MCF 10A (cell line): ENCODE measurements at places on chromosomes 4 and X. TPM values are rescaled to one million over a fixed set of nuclear protein-coding genes. Genes with fewer than 3 reads are reported as not detected.

The GATA1 gene
- not detected in 2 replicates for total RNA-seq

The SCRG1 gene
- not detected in 2 replicates for total RNA-seq

The SPON2 gene
- 0.54 and 0.64 TPM in 2 replicates for total RNA-seq

The GPR119 gene
- not detected in 2 replicates for total RNA-seq

DNA sequence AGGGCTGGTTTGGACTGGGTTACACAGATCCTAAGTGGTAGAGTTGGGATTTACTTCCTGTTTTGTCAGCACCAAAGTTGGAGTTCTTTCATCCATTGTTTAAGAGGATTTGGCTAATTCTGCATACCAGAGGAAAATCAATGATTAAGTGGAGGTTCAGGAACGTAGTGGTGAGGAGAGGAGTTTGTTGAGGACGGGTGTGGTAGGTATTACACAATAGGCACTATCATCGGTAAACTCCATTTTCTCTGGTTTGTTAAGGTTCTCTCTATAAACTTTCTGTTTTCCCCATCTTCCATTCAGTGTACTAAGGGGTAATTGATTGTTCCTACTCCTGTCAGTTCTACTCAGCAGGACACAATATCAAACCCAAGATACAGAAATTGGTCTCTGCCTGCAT lies 107.5 kb upstream of the VCX2 start:
- no peak overlapping the region for H3K4me3 ChIP-seq

DNA sequence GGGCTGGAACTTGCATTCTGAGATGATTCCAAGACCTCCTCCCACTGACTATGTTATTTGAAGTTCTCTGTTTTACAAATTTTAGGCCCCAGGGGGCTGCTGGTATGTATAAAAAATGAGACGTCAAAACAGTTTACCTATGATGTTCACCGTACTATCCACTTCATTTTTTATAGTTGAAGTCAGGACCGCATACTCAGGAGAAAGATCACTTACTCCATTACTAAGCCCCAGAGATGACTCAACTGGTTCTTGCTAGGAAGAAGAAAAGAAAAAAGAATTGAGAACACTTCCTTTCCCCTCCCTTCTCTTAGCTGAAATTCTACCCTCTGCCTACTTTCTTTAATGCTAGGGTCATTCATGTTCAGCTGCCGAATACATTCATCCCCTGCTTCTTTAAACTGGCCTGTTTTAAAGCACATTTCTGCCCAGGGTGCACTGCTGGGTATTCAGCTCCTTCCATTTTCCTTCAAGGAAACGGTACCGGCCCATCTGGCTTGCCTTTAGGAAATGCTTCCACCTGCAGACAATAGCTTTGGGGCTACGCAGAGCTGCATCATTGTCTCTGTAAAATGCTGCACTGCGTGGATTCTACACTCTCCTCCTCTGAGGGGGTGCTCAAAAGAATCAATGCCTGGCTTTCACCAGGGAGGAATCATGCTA lies 66.2 kb downstream of the IRF2 start:
- peaks cover 72% of the 10 kb centered on the region for H3K36me3 ChIP-seq
- peaks cover 8% of the 10 kb centered on the region for H3K4me1 ChIP-seq
- H3K27me3 ChIP-seq = no peaks in the 10 kb centered on the region
- H3K4me3 ChIP-seq = no peak overlapping the region
- DNase-seq = no peak

DNA sequence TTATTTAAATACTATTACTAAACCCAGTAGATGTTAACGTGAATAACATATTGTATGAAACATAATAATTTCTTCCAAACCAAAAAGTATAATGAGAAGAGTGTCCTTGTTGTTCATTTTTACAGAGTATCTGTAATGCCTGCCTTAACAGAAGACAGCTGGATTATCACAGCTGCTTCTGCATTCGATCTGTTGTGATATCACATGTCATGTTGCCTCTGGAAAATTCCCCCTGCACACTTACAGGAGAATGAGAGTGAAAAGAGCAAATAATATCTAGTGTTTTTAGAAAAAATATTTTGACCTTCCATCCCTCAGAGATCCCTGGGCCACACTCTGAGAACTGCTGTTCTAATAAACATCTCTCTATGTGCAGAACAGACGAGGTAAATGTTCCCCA lies 240.1 kb upstream of the NOCT start:
- no peaks in the 10 kb centered on the region for H3K36me3 ChIP-seq
- H3K4me1 ChIP-seq = no peaks in the 10 kb centered on the region
- DNase-seq = no peak
- H3K27me3 ChIP-seq = no peaks in the 10 kb centered on the region
- H3K27ac ChIP-seq = no peak overlapping the region

GRCh38 chr4:29983890-29984289 lies 736.3 kb upstream of the PCDH7 start:
- peak; percentile 0 for DNase-seq
- no peak overlapping the region for H3K27ac ChIP-seq
- H3K27me3 ChIP-seq = no peaks in the 10 kb centered on the region
- H3K4me3 ChIP-seq = no peak overlapping the region

GRCh38 chr4:108917255-108917654 lies 154.4 kb upstream of the ETNPPL start:
- H3K4me1 ChIP-seq = no peaks in the 10 kb centered on the region
- DNase-seq = no peak
- no peak overlapping the region for H3K4me3 ChIP-seq
- H3K36me3 ChIP-seq = no peaks in the 10 kb centered on the region
- no peaks in the 10 kb centered on the region for H3K27me3 ChIP-seq

GRCh38 chr4:41870035-41870434 lies 65.2 kb upstream of the TMEM33 start:
- no peaks in the 10 kb centered on the region for H3K4me1 ChIP-seq
- H3K4me3 ChIP-seq = no peak overlapping the region
- no peak overlapping the region for H3K27ac ChIP-seq
- no peak for DNase-seq
- H3K36me3 ChIP-seq = no peaks in the 10 kb centered on the region

GRCh38 chr4:51963841-51964517 lies 56.2 kb downstream of the LRRC66 start:
- peaks cover 8% of the 10 kb centered on the region for H3K36me3 ChIP-seq
- DNase-seq = no peak
- no peaks in the 10 kb centered on the region for H3K27me3 ChIP-seq
- no peak overlapping the region for H3K4me3 ChIP-seq
- peaks cover 48% of the 10 kb centered on the region for H3K4me1 ChIP-seq

DNA sequence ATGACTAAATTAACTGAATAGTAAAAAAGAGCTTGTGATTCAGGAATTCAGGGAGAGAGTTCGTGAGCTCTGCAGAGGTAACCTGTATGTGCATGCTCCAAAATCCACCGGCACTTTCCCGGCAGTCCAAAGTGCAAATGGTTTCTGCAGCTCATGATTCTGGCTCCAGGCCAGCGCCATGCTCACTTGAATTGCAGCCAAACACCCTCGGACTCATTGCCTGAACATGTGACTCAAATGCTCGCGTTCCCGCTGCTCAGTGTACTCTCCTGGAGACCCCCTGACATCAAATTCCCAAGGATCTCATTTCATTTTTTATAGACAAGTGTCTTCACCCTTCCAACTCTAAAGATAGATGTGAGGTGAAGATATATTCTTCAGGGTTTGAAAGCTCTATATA lies 44.1 kb upstream of the SH3RF1 start:
- no peaks in the 10 kb centered on the region for H3K27me3 ChIP-seq
- peak overlapping the region; percentile 54 for H3K4me3 ChIP-seq
- H3K4me1 ChIP-seq = peaks cover 17% of the 10 kb centered on the region
- H3K27ac ChIP-seq = no peak overlapping the region

- H3K27me3 ChIP-seq = no peaks in the 10 kb centered on the region
- H3K27ac ChIP-seq = no peak overlapping the region
- no peak overlapping the region for H3K4me3 ChIP-seq
Measured at GRCh38 chr4:120842031-120842430, 80.5 kb downstream of the PRDM5 start.

DNA sequence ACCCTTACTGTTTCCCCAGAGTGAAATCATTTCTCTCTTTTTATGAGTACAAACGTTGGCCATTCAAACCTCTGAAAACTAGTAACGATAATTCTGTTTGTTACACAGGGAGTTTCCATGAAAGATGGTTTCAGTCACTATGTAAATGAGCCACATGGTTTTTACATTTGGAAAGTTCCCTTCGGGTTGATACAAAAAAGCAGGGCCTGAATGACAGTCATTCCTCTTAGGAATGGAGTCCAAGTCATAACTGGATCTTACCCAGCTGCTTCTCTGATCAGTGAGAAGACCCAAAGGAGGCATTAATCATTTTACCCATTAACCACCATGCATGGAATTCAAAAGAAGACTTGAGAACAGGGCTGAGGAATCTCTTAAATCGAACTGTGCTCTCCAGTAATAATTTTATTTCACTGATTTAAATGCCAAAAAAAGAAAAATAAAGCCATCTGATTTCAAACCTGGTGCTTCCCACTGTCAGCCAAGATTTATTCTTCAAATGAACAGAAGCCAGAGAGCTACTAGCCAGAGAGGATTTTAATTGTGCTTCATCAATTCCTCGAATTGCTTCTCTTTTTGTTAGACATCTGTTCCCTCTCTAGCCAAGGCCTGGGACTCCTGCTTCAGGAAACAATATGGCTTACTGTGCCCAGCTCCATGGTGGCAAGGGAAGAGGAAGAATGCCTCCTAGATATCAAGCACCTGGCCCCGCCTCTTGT lies 3.2 kb downstream of the SOWAHB start:
- H3K4me3 ChIP-seq = no peak overlapping the region
- H3K27ac ChIP-seq = no peak overlapping the region
- no peak for DNase-seq
- peaks cover 12% of the 10 kb centered on the region for H3K27me3 ChIP-seq

DNA sequence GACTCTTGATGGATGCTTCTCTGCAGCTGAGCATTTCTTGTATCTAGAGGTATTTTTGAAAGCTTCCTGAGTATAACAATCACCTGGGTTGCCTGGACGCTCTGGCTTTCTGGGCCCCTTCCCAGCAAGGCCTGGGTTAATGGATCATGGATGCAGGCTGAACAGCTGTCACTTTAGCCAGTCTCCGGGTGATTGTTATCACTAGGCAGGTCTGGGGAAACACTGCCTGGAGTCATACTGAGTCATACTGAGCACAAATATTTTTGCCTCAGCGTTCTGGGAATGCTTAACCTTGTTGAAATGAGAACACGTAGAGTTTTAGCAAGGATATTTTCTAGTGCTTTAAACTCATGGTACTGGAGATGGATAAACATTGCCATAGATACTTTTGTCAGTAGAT lies 102.6 kb downstream of the PHEX start:
- DNase-seq = peak; percentile 85
- H3K27me3 ChIP-seq = no peaks in the 10 kb centered on the region

- H3K4me1 ChIP-seq = no peaks in the 10 kb centered on the region
- H3K36me3 ChIP-seq = no peaks in the 10 kb centered on the region
- no peak overlapping the region for H3K27ac ChIP-seq
- no peak overlapping the region for H3K4me3 ChIP-seq
- H3K27me3 ChIP-seq = no peaks in the 10 kb centered on the region
- no peak for DNase-seq
Measured at GRCh38 chr4:132238697-132239096, 910.4 kb upstream of the PCDH10 start.

DNA sequence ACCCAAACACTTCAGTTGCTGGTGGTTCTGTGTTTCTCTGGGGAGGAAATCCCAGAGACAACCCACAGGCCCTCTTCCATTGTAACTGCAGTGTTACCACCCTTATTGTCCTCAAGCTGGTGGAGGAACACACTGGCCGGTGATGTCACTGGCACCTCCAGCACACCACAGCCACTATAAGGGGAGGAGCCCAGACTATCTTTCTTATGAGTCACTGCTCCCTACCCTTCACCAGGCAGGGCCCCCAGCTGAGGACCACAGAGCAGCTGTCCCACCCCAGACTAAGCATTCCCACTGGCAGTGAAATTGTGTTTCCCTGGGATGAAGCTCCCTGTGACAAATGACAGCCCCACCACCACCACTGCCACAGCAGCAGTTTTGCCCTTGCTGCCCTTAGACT lies 171.8 kb upstream of the FGF16 start:
- H3K27me3 ChIP-seq = no peaks in the 10 kb centered on the region
- H3K27ac ChIP-seq = no peak overlapping the region
- peaks cover 6% of the 10 kb centered on the region for H3K36me3 ChIP-seq
- no peak overlapping the region for H3K4me3 ChIP-seq
- H3K4me1 ChIP-seq = no peaks in the 10 kb centered on the region

DNA sequence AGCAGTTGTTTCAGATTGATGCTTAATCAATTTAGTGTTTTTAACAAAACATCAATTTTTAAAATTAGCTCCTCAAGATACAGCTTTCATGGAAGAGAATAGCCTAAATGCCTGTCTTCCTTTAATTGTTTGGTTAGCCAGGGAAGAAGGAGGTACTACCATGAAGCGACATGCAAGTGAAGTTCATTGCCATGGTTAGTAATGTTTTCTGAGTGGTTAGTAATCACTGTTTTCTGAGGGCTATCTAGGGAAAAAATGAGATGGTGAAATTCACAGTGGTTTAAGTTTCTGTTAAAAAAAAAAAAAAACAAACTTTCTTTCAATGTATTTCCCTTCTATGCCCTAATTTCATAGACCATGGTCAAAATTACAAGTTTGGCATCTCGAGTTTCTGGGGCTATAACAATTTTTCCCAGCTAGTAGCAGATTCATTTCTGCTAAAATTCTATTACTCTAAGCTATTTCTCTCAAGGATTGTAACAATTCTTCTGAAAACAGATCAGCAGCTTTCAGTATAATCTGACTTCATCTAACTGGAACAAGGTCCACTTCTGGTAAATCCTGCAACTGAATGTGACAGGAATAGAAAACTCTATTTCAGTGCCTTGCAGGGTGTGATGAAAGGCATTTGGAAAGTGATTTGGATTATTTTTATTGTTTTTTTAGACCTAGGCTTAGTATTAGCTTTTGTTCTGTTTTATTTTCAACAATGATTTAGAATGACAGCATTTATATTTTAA lies 157.0 kb downstream of the PCDH18 start:
- H3K36me3 ChIP-seq = no peaks in the 10 kb centered on the region
- H3K4me3 ChIP-seq = no peak overlapping the region
- no peak overlapping the region for H3K27ac ChIP-seq
- no peak for DNase-seq

DNA sequence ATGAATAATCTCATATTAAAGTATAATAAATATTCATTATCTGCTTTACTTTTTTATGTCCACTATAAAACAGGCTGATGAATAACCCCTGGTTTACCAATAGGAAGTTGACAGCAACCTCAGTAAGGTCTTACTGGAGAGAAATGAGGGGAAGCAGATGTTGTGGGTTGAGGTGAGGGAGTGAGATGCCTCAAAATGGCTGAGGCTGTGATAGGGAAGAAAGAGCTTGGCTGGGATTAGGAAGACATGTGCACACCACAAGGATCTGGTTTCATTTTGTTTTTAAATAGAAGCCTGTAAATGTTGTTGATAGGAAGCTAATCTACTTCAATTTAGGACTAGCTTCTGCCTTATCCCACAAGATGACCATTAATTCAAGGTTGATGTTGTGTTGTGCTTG lies 14.4 kb upstream of the CYBB start:
- H3K4me1 ChIP-seq = no peaks in the 10 kb centered on the region
- H3K36me3 ChIP-seq = no peaks in the 10 kb centered on the region
- no peak overlapping the region for H3K27ac ChIP-seq
- peaks cover 66% of the 10 kb centered on the region for H3K27me3 ChIP-seq
- DNase-seq = no peak

- H3K36me3 ChIP-seq = peaks cover 19% of the 10 kb centered on the region
Measured at GRCh38 chr4:98873059-98873458, 55.9 kb downstream of the EIF4E start.

GRCh38 chr4:18524667-18525066 lies 503.1 kb upstream of the LCORL start:
- no peaks in the 10 kb centered on the region for H3K4me1 ChIP-seq
- H3K36me3 ChIP-seq = no peaks in the 10 kb centered on the region
- no peak for DNase-seq
- H3K27ac ChIP-seq = no peak overlapping the region
